ENCODE measurements at places on chromosomes 6 and 20.

DNA sequence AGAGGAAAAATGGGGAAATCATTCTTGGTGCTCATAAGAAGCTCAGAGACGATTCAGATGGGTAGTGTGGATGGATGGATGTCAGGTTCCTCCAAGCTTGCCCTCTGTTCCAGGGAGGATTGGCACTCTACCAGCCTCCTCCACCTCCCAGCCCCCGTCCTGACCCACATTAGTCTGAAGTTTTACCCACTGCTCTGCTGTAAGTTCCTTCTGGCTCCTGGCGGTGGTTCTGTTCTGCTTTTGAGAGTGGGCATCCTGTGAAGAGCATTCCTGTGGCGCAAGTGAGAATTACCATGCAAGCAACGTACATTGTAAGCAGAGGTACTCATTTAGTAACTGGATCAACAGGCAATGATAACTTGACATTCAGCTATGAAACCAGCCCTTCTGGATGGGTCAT is 103.4 kb downstream of the SYNDIG1 start:
- DNase-seq = no peak

- DNase-seq = no peak
Measured at GRCh38 chr6:93183531-93183972, 235.8 kb downstream of the EPHA7 start.

- DNase-seq = no peak
Measured at GRCh38 chr20:17427638-17428037, 103.5 kb downstream of the BFSP1 start.

DNA sequence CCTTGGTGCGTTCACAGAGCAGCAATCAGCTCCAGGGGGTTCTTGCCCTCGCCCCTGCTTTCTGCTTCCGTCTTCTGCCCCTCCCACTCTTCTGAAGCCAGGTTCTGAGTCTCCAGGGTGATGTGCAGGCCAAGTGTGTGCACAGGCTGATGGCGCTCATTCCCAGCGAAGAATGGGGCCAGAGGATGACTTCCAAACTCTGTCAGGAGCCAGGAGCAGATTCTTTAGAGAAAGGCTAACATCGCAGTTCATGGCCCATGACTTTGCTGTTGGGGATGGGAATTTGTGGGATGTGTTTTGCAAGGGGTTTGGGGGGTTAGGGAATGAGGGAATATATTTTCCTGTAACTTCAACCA is 56.1 kb upstream of the CCN6 start:
- no peak for DNase-seq

DNA sequence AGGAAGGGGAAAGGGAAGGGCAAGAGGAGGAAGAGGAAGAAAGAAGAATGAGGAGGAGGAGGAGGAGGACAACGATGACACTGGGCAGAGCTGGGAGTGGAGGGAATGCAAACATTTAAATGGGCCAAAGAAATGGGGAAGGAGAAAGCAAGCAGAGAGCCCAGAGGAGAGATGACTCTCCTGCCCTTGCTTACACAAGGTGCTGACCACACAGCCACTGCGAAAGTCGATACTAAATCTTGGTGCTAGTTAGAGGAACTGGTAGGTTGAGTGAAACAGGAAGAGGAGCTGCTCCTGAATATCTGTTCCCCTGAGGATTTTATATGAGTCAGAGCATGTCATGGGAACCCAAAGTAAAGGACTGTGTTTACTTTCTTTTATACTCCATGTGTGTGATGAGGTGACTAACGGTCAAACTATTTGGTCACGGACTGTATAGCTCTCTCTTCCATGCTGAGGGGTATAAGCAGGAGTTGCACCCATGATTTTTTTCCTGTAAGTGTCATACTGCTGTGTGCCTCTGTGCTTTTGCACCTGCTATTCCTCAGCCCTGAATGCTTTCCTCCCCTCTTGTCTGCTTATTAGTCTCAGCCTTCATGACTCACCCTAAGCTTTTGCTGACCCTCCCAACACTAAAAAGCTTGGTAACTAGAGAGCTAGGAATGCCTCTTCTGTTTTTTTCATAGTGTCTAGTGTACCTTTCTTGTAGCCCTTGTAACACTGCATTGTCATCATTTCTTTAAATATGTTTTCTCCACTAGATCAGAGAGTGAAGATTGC is 9.5 kb upstream of the PAQR8 start:
- DNase-seq = no peak
